ENCODE measurements at places on chromosomes 2 and 18.
A peak's percentile ranks its signal among the peaks of the same experiment; 100 is the strongest.

DNA sequence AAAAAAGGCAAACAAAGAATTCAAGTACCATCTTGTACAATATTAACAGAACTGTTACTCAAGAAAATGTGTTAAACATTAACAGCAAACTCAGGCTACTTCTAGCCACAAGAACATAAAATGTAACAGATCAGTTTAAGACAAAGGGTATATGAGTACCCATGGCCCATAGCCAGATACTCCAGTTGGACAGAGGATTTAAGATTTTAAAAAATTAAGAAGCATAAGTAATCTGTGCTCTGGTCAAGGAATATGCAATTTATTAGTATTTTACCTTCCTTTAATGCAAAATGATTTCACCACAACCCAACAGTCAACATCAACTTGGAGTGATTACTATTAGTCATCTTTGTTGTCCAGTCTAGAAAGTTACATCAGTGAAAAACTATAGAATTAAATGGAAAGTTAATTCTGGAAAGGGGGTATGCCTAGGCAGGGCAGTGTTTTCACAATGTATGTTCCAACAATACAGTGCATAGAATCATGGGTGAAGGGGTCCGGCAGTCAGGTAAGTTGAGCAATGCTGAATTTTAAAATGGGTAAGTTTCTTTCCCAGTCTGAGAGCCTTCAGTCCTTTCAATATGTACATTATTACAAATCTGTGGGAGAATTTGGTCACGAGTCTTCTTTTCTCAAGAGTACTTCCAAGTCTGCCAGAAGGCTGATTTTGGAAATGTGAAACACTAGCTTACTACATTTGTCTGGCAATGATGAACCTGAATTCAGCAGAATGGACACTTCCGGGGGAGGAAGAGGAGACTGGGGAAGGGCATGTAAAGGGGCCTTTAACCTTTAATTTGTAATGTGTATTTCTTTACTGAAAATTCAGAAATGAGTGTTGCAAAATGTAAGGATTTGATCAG lies 34.5 kb downstream of the SFT2D3 start:
- DNase-seq, result no peak

- no peak for DNase-seq
Measured at GRCh38 chr2:231602859-231603467, 10.3 kb downstream of the TEX44 start.

DNA sequence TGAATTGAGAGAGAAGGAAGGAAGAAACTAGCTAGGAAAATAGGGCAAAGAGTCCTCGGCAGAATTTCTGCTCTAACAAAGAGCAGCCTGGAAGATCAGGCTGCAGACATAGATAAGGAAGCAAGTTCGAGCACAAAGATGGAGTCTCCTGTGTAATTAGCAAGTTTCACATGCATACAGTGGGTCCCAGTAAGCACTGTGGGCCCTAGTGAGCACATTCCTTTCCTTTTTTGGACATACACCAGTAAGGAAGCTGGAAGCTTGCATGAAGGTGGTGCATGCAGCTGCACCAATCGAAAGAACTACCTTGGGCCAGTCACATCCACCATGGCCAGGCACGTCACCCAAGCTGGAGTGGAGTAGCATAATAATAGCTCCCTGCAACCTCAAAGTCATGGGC lies 109.7 kb downstream of the NOL4 start:
- no peak for DNase-seq

GRCh38 chr2:152550386-152550785 lies 166.9 kb downstream of the PRPF40A start:
- DNase-seq, result no peak

- peak; percentile 50 for DNase-seq
Measured at GRCh38 chr2:38076710-38077430, 919 bp upstream of the CYP1B1 start.

DNA sequence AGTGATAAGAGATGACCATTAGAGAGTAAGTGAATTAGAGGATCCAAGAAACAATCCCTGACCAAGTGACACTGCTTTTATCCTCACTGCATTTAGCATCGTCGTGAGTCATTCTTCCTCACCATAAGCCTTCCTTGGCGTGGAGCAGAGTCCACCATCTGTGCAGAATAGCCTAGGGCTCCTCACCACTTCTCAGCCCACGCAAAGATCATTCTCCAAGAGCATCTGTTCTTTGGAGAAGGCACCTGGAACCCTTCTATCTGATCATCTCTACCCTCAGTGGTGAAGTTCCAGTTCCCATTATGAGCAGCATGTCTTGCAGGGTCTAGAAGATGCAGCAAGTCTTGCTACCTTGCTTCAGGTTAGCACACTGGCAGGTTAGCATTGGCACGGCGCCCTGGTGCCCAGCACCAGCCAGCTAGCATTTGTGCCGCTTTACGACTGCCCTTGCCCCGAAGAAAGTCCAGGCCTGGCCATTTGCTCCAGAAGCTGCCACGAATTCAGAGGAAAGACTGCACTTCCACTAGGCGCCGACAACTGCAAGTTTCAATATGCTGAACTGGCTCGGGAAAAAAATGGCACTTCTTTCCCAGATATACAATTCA lies 225.8 kb downstream of the TTC32 start:
- DNase-seq, result no peak

DNA sequence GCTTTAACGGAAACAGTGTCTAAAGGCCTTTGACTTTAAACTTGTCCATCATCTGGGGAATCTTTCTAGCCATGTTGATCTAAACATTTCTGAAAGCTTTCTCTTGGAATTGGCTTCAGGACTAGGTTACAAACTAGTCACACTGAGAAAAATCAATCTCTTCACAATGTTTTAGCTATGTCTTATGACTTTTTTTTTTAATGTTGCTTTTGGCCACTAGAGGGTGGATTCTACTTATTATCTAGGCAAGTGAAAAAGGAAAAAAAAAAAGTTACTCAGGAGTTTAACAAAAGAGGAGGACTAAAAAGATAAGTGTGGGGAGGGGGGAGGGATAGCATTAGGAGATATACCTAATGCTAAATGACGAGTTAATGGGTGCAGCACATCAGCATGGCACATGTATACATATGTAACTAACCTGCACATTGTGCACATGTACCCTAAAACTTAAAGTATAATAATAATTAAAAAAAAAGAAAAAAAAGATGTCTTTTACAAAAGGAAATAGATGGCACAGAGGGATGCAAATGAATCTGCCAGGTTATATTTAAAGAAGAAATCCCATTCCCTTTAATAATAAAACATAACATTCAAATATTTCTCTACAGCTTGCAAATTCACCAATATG lies 160.4 kb upstream of the PID1 start:
- DNase-seq, result no peak

GRCh38 chr2:72126186-72127100 lies 21.2 kb downstream of the CYP26B1 start:
- no peak for DNase-seq

DNA sequence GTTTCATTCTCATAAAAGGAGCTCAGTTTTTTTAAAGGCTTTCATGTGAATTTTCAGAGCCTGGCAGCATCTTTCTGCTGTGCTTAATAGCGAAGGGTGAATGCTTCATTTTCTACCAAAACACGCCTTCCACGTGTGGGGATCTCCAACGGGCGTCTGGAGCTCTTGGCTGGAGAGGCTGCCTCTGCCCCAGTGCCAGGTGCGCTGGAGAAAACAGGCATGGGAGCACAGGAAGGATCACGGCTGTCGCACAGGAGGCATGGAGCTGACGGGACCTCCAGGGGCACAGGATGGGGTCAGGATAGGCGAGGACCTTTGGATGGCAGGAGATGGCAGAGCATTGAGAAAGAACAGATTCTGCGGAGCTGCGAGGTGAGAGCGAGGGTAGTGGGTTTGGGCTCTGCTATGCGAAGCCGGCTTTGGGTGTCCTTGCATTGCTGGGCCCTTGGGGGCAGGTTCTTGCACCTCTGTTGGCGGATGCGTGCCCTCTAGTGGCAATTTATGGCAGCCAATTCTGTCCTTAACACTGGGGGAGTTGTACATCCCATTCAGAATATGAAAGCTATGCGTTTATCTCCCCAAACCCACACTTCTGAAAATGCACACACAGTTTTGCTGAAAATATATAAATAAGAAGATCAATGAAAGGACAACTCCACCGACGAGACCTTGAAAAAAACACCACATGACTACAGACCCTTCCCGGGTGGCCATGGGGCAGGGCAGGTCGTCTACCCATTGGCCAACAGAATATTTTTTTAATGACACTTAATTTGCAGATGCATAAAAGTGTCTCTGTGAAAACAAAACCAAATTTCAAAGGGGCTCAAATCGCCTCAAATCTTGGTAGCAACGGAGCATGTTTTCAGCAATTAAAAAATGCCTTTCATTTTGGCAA lies 90.4 kb upstream of the SLC35G4 start:
- DNase-seq, result no peak

- DNase-seq, result no peak
Measured at GRCh38 chr2:172397148-172397834, 30.1 kb upstream of the ITGA6 start.

Data from stimulated activated CD8-positive, alpha-beta memory T cell treated with anti-CD3 and anti-CD28 coated beads, Interleukin-15, amount 100 ng/mL, for 24 hours (primary cell).